ENCODE measurements at places on chromosomes 4 and X. TPM values are rescaled to one million over a fixed set of nuclear protein-coding genes. Genes with fewer than 3 reads are reported as not detected.

Gene FMR1
- 57.9 TPM for total RNA-seq

Gene SNCA
- total RNA-seq, result 202 TPM

Gene ACE2
- not detected for total RNA-seq

Gene GPM6B
- total RNA-seq, result 527 TPM

Gene CSAG1
- not detected for total RNA-seq

Gene F8A1
- 24.1 TPM for total RNA-seq

Gene LGI2
- total RNA-seq, result 52.1 TPM

Gene ATP5ME
- 174 TPM for total RNA-seq

Gene PPP2R2C
- total RNA-seq, result 0.58 TPM

Gene USP17L25
- not detected for total RNA-seq

Gene KIT
- total RNA-seq, result 4.9 TPM

Gene NLRP2B
- total RNA-seq, result 0.13 TPM

Gene RPGR
- 16.6 TPM for total RNA-seq

Gene FAM241A
- total RNA-seq, result 7.1 TPM

Gene SPP1
- 254 TPM for total RNA-seq

Gene PAGE2B
- total RNA-seq, result not detected

Gene SLC35A2
- total RNA-seq, result 19.2 TPM

Gene FGD1
- total RNA-seq, result 7.3 TPM

Gene SORCS2
- 52.5 TPM for total RNA-seq

Gene LRCH2
- total RNA-seq, result 5.9 TPM

Gene RRH
- total RNA-seq, result 0.62 TPM

Gene STK32B
- 1.6 TPM for total RNA-seq

Gene SASH3
- total RNA-seq, result 8.6 TPM

Gene CCDC120
- 7.9 TPM for total RNA-seq

Gene MTMR8
- total RNA-seq, result 4.7 TPM

Gene MAGEC3
- not detected for total RNA-seq

Gene SRPX
- total RNA-seq, result 33.4 TPM

Gene MUC7
- total RNA-seq, result not detected

Gene CSTF2
- total RNA-seq, result 9.5 TPM

Gene ZFP42
- total RNA-seq, result not detected

Gene TEX11
- not detected for total RNA-seq

Gene UGT2B17
- total RNA-seq, result not detected

Gene UCHL1
- total RNA-seq, result 63.4 TPM

Gene TSPAN6
- 33.3 TPM for total RNA-seq

Gene GPR82
- 0.09 TPM for total RNA-seq

Gene SLC10A6
- 6.3 TPM for total RNA-seq

Gene EPHA5
- 8.9 TPM for total RNA-seq

Gene HTRA3
- total RNA-seq, result 23.7 TPM

Gene PAGE5
- not detected for total RNA-seq

All from sciatic nerve (tissue), 2 donors.